AG08396 (cell line): ENCODE measurements at places on chromosomes 16 and 17.

GRCh38 chr16:30428055-30428454 is 1.8 kb downstream of the DCTPP1 start:
- no peak for DNase-seq

- DNase-seq, result no peak
Observed at GRCh38 chr17:66776999-66777688, 57.8 kb upstream of the CACNG5 start.

DNA sequence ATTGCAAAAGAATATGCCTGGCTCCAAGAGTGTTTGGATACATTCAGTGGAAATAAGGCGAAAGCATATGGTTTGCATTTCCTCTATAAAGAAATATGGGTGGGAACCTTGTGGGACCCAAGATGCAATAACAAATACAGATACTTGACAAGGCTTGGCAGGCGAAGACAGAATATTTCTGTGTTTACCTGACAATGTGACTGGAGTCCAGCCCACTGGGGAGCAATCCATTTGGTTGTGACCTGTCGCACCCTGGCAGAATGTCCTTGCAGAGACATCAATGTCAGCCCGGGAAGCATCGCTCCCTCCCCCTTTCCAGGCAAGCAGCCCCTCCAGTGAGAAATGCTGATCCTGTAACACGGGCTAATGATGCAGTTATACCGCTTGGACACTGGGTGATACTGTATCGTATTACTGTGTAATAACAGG is 296.6 kb downstream of the MAF start:
- no peak for DNase-seq

GRCh38 chr16:10539236-10539635 is 41.2 kb downstream of the EMP2 start:
- no peak for DNase-seq

DNA sequence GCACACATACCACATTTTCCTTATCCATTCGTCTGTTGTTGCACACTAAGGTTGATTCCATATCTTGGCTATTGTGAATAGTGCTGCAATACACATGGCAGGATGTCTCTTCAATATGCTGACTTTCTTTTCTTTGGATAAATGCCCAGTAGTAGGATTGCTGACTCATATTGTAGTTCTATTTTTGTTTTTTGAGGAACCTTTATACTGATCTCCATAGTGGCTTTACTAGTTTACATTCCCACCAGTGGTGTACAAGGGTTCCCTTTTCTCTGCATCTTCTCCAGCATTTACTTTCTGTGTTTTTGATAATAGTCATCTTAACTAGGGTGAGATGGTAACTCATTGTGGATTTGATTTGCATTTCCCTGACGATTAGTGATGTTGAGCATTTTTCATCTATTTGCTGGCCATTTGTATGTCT is 118.1 kb downstream of the STXBP4 start:
- peak; percentile 12 for DNase-seq

- no peak for DNase-seq
Observed at GRCh38 chr17:48433896-48434295, 3.9 kb upstream of the SKAP1 start.

DNA sequence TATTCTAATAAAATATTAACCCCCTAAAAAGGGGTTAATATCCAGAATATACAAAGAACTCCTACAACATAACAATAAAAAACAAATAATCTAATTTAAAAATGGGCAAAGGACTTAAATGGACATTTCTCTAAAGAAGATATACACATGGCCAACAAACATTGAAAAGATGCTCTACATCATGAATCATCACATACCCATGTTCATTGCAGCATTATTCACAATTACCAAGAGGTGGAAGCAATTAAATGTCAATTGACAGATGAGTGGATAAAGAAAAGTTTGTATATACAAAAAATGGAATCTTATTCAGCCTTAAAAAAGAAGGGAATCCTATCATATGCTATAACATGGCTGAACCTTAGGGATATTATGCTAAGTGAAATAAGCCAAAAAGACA is 36.8 kb downstream of the CPD start:
- no peak for DNase-seq

DNA sequence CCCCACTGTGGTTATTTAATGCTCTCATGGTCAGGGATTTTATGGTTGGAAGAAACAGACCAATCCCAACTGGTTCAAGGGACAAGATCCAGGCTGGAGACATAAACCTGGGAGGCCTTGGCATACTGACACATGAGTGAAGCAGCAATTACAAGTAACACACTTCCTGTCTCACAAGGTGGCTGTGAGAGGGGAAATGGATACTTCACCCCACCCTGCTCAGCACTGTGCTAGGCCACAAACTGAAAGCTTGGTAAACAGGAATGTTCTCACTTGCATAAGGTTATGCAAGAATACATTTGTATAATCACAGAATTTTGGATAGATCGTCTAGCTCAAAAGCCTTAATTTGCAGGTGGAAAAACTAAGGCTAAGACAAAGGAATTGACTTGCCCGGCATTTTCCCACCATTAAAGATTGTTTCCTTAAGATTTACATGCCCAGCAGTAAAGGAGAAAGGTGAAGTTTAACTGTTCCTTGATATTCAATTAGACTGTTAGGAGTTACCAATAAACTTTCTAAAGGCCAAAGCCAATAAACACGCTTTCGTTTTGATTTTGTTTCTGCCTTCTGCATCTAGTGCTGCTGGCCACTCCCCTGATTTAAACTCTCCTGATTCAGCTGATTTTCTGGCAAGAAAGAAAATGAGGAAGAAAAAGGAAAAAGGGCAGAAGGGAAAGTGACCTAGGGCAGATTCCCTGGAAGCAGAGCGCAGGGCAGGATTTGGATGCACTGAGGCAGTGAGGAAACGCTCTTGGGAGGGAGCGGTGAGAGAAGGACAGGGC is 215.6 kb upstream of the CDH5 start:
- no peak for DNase-seq

- DNase-seq, result no peak
Observed at GRCh38 chr17:40510328-40510648, 8.9 kb upstream of the TNS4 start.

DNA sequence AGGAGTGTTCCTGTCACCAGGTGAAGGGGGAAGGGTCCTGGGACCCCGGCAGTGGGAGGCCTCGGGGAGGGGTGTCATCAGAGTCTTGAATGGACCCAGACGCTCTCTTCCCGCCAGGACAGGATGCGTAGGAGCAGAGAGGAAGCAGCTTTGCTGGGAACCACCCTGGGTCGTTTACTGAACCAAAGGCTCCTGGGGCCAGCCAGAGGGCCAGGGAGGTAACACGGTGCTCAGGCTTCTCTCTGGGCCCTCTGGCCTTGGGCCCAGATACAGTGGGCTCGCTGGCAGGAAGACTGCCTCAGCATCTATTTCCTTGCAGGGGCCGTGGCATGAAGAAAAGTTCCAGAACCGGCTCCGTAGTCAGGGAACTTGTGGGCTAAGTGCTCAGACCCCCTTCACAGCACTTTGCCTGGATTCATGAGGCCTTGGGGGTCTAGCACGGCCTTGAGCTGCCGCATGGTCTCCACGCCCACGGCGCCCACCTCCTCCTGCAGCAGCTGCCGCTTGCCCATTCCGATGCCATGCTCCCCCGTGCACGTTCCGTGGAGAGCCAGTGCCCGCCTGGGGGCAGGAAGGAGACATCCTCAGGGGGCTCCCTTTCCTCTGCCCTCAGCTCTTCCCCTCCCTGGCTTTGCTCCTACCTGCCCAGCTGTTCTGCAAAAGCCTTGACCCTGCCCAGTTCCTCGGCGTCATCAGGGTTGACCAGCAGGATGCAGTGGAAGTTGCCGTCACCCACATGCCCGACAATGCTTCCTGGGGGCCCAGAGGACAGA is 4.4 kb downstream of the LDHD start:
- DNase-seq, result no peak

GRCh38 chr17:29037739-29038084 is 5.2 kb upstream of the PIPOX start:
- DNase-seq, result no peak

GRCh38 chr17:2068519-2069051 is 13.7 kb downstream of the HIC1 start:
- DNase-seq, result no peak

- DNase-seq, result no peak
Observed at GRCh38 chr16:52050418-52050817, 496.5 kb downstream of the TOX3 start.

DNA sequence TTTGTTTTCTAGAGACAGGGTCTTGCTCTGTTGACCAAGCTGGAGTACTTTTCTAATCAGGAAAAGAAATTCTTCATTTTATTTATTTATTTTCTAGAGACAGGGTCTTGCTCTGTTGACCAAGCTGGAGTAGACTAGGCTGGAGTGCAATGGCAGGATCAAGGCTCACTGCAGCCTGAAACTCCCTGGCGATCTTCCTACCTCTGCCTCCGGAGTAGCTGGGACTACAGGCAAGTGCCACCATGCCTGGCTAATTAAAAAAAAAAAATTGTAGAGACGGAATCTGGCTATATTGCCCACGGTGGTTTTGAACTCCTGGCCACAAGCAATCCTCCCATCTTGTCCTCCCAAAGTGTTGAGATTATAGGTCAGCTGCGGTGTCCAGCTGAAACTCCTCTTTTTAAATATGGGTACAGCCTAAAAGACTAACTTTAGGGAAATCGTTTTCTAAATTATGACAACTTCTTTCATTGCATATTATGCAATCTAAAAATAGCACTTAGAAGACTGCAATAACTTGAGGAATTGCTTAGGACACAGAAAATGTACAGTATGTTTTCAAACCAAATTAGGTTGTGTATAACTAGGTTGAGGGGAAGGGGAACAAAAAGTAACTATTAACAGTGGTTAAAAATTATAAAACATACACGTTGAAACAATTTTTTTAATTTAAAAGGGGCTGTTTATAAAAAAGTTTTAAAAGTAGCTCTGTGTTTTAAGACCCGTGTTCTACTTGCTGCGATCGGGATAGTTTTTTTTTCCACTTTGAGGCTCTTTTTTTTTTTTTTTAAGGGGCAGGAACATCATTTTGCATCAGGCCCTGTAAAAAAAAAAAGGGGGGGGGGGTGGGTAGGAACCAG is 4.7 kb downstream of the PRAC1 start:
- DNase-seq, result no peak

GRCh38 chr16:3029491-3030221 is 5.8 kb downstream of the THOC6 start:
- DNase-seq, result peak; percentile 73

GRCh38 chr16:23502466-23502865 is 7.8 kb downstream of the GGA2 start:
- no peak for DNase-seq

DNA sequence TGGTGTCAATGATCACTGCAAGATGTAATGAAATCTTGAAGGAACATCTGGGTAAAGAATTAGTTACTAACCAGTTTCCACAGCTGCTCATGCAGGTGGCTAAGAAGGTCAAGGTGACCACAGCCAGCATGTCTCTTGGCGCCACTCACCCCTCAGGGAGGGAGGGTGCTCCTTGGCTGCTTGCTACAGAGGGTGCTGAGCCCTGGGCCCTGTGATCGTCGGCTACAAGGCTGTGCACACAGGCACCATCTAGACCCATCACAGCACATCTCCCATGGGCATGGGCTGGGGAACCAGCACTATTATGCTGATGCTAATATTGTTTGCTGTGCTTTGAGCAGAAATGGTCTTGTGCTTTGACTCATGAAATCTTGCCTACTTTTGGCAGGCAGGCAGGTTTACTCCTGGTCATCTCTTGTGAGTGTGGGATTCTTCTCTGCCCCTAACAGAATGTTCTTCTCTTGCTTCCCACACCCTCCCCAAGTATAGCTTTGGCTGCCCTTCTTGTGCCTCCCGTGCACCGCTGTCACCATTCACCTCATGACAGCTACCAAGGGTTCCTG is 36.4 kb downstream of the TXNDC11 start:
- no peak for DNase-seq

DNA sequence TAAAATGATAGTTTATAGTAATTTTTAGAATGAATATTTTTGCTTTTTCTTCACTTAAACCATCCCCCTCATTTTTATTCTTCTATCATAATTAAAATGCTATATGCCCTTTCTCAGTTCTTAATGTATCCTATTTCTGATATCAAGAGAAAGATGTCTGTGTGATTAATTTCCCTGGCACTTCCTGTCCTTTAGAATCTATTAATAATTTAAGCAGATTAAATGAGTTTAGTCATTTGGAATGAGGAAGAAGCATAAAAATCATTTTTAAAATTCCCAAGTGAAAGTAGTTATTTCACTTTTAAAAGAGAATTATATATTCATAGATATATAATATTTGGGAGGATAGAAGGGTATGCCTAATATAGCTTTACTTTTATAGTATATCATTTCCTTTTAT is 27.8 kb upstream of the CDR2 start:
- DNase-seq, result no peak

GRCh38 chr17:64679710-64680216 is 17.7 kb upstream of the SMURF2 start:
- DNase-seq, result peak; percentile 70

DNA sequence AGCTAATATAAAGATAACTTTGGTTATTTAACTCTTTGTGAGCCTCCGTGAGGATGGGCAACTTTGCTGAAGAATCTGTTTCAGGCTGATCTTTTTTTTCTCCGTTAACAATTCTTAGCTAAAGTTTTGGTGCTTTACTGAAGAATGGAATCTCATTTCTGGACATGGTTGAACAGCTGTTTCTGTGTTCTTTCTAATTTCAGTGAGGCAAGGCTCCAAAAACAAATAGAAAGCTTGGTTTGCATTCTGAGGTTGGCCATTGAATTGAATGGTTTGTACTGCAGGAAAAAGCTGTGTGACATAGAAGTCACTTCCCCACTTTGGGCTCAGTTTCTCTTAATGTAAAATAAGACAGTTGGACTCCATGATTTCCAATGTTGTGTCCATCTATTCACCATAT is 22.3 kb upstream of the HLF start:
- DNase-seq, result no peak

DNA sequence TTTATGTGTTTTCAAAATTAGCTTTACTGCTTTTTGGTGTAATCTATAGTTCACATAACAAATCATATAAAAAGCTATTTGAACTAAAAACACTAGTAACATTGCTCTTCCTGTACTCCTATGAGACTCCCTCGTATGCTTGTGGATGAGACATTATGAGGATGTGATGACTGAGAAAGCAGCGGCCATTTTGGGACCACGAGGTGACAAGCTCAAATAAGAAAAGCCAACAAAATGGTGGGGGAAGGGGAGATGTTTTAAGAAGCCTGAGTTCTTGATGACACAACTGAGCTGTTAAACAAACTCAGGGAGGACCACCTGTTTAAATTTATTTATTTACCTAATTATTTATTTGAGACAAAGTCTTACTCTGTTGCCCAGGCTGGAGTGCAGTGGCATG is 4.5 kb downstream of the CCL18 start:
- DNase-seq, result no peak

DNA sequence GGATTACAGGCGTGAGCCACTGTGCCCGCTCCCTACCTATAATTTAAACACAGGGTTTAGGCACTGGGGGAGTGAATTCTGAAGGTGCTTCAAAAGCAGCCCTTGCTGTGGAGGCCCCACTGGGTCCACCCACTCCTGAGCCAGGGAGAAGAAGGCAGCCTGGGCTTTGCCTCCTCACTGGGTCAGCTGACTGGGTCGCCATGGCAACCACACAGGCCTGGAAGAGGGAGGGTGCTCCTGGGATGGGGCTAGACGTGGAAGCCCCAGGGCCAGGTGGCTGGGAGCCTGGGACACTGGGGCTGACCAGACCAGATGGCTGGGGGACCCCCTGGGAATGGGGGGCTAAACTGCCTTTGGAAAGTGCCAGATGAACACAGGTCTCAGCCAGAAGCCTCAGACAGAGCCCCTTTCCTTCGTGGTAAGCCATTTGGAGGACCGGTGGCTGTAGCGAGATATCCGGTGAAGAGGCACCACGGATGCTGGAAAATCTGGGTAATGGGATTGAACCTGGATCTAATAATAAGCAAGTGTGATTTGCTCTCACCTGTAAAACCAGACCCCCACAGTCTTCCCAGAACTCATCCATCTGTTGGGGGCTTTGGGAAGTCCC is 32.9 kb downstream of the TRARG1 start:
- DNase-seq, result no peak
